ENCODE measurements at places on chromosomes 5 and 9.

DNA sequence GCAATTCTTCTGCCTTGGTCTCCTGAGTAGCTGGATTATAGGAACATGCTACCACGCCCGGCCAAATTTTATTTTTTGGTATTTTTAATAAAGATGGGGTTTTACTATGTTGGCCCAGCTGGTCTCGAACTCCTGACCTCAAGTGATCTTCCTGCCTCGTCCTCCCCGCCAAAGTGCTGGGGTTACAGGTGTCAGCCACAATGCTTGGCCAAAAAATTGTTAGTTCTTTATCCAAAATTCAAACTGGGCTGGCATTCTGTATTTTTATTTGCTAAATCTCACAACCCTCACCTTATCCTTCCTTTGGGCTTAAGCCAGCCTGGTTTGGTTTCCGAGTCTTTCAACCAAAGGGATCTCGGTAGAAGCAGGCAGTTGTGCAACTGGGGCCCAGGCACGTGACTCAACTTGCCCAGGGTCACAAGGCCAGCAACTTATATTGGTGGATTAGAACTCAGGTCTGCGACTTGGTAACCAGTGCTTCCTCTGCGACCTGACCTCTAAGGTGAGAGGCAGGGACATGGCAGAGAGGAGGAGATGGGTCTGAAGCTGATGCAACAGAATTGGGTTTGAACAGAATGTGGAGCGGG is 26.5 kb upstream of the BOD1 start:
- no peak for DNase-seq

DNA sequence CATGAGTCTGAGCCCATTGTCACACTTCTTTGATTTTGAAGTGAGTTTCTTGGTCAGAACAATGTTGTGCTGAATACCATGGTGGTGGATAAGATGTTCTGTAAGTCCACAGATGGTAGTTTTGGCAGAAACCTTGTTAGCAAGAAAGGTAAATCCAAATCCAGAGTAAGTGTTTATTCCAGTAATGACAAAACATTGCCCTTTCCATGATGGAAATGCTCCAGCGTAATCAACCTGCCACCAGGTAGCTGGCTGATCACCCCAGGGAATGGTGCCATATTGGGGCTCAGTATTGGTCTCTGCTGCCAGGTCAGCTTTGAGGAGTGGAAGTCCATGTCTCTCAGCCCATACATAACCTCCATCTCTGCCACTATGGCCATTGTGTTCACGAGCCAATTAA is 54.7 kb upstream of the DAPK1 start:
- DNase-seq = no peak

DNA sequence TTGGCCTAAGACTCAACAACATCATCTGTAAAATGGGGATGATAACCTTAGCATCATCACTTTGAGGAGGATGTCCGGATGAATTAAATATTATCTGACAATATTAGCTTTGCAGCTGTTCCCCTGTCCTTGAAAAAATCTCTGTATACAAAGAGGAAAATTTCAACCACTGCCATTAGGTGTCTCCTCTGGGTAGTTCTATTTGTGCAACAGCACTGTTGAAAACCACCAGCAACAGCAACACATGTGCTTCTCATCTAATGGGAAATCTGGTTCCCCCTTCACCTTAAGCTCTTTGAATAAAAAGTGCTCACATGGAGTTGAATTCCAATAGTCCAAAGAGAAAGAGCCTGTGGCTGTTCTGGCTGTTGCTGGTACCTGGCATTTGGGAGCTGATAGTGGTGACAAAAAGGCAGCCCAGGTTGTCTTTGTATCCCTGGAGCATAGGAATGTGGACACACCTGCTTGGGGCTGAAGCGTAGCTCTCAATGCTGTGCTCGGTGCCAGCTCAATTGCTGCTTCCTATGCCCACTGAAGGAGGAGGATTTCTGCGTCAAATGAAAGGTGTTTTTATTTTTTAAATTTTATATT is 322.1 kb upstream of the MSX2 start:
- no peak for DNase-seq

GRCh38 chr9:19464061-19464763 is 55.4 kb downstream of the ACER2 start:
- no peak for DNase-seq

- no peak for DNase-seq
These were observed 75.7 kb upstream of the OR2K2 start for GRCh38 chr9:111405701-111406100.

GRCh38 chr9:91734371-91734981 is 215.6 kb downstream of the ROR2 start:
- peak; percentile 71 for DNase-seq

- no peak for DNase-seq
These were observed 91.3 kb downstream of the DOCK2 start for GRCh38 chr5:169728418-169728817.

GRCh38 chr5:65828022-65828896 is 98.1 kb upstream of the ERBIN start:
- no peak for DNase-seq

- DNase-seq = no peak
These were observed 1.6 kb downstream of the DEPDC1B start for GRCh38 chr5:60698336-60698735.

DNA sequence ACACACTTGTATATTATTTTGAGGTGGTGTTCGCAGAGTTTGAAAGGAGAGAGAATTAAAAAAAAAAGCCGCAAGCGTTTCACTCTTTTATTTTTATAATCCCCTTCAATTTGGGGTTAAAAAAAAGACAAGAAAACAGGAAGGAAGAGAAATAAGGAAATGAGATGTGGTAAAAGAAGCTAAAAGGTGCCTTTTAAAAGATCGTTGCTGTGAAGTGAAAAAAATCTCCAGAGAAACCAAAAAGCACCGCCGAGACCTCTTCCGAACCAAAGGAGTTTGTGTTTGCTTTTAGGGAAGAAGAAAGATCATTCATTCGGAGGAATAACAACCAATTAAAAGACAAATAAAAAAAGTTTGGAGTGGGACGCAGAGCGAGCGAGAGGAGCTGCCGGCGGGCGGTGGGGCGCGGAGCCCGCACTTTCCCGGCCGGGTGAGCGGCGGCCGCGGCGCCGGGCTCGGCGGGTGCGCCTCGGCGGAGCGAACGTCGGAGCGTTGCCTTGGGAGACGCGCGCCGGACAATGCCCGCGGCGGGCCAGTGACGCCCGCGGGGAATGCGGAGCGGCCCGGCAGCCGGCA is 355 bp downstream of the TLE4 start:
- DNase-seq = peak; percentile 14

DNA sequence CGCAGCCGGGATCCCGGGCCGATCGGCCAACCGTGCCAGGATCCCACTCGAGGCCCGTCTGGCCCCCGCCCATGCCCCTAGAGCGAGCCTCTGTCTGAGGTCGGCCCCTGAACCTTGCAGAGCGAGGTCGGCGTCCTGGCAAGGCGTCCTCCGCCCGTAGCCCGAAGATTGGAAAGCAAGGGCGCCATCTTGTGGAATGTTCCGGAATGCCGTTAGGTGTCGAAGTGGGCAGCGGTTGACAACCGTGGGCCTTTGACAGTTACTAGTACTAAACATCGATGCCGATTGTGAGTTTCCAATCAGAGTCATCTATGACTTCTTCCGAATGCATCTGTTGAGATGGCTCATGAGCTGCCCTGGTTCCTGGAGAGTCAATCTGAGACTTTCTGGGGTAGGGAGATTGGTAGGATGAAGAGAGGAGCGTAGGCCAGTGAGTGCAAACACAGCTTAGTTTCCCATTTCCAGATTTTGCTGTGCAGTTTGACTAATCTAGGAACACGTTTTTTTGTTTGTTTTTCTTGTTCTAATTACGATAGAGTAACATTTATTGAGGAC is 923 bp upstream of the PLK2 start:
- peak; percentile 95 for DNase-seq

DNA sequence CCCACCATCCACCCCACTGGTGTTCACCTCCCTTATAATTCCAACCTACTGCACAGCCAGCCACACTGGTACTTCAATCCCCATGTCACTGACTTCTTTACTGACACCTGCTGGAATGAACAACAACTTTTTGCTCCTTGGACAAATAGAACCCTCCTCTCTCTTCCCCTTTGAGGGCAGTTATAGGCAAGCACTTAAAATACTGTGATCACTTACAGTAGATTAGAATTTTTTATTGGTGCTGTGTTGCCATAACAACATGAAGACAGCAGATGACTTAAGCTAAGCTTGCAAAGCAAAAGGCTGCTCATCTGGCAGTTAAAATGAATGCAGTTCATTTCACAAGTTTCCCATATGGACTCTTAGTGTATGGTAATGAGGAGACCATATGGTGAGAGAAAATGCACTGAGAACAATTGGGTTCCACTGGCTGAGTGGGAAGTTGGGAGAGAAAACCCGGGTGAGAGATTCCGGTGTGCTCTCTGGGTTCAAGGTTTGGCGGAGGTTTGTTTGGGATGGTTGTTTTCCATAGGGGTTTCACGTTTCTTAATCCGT is 374.3 kb downstream of the EBF1 start:
- DNase-seq = no peak

GRCh38 chr5:118679264-118679940 is 308.9 kb downstream of the DTWD2 start:
- no peak for DNase-seq

GRCh38 chr9:110214090-110214489 is 6.1 kb upstream of the C9orf152 start:
- no peak for DNase-seq

- DNase-seq = no peak
These were observed 516 bp downstream of the MAST4 start for GRCh38 chr5:66596636-66597182.

GRCh38 chr5:171595401-171595800 is 176.0 kb downstream of the FGF18 start:
- no peak for DNase-seq

DNA sequence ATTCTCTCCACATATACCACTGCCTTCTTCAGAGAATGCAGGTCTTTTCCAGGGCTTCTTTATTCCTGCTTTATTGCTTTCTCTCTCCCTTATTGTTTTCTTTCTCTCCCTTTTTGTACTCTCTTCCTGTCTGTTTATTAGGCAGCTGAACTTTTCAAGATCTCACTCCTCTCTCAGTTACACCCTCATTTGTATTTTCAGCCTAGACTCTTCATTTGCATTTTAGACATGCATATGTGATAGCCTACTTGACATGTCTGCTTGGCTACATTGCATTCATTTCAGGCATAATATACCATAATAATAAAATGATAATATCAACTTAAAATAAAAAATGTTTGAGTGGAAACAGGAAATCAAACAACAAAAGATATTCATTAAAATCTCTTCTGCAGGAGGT is 377.9 kb upstream of the TNC start:
- no peak for DNase-seq

- DNase-seq = no peak
These were observed 11.8 kb downstream of the RMI1 start for GRCh38 chr9:83992407-83992806.

DNA sequence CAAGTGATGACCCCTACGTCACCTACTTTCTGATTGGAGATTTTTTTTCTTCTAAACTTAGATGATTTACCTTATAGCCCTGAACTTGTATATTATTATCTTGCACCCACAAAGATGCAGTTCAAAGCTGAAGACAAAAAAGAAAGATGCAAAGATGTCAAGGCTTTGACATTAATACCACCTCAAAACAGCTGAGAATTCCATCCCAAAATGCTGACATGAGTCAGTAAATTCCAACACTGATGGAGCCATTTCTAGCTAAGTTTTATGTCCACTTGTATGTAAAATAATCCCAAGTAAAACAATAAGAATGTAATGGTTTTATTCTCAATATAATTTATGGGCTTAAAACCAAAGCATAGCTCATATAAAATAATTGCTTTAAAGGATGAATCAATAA is 91.5 kb upstream of the CDH9 start:
- no peak for DNase-seq

GRCh38 chr5:1791176-1791575 is 8.5 kb downstream of the MRPL36 start:
- no peak for DNase-seq

- no peak for DNase-seq
These were observed 60.6 kb downstream of the AUH start for GRCh38 chr9:91301161-91301560.

DNA sequence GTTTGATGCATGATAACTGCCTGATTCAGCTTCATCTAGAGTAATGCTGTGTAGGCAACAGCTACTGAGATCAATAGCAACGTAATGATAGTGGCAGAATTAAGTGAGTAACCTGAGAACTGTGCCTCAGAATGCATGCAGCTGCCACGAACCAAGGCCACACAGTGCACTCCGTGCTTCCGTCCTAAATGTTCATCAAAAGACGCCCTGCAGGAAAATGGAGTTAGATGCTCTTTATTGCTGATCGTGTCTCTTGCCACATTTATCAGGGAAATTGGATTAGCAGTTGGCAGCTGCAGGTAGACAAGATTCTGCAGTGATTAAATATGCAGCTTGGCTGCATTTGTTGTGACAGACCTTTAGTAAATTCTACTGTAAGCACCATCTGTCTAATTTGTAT is 107.7 kb upstream of the TLX3 start:
- no peak for DNase-seq

DNA sequence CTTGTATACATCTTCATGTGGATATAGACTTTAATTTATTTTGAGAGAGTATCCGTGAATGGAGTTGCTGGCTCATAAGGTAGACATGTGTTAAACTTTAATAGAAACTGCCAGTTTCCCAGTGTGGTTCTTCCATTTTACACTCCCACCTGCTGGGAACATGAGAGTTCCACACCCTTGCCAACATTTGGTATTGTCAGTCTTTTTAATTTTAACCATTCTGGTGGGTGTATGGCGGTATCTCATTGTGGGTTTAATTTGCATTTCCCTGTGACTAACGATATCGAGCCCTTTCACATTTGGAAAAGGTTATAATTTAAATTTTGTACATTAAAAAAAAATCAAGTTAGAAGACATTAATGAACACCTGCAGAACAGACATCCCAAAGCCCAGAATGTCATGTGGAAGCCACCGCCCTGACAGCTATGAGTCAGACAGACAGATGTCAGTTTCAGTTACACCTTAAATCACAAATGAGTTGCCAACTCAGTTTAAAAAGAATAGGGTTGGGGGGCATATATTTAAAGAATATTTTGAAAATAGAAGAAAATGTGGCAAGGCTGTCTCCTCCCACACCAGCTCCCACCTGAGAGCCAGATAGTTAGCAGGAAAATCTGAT is 36.9 kb downstream of the ANKRD33B start:
- peak; percentile 64 for DNase-seq

DNA sequence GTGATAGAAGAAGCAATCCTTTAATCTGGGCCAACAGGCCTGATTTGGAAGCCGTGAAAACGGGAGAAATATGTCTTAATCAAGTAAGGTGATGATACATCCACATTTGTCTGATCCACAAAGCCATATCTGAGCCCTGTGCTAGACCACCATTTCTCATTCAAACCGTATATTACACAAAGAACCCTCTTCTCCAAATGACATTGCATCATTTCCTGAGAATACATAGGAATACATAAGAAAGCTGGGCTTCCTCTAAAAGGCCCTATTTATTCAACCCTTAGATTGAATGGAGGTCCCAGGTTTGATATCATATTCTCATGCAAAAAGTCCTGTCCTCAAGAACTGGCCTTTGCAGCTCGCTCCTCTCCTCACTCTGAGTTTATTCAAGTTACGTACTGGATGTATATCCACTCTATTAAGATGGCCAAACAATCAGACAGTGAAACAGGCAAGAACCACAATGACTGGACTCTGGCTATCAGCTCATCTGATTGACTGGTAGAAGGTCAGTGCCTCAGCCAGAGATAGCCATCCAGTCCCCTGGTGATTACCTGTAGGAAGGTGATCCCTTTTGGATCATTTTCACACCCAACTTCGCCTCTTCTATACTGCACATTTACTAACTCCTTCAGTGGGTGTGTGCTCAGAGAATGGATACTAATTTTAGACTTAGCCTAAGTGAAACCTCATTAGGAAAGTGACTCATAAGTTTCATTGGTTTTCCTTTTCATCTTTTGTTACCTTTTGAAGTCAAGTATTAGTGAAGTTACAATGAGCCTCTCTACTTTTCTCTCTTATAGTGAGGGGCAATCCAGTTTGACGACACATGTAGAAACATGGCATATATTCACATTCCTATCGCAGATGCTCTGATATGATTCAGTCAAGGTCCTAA is 167.6 kb upstream of the WWC1 start:
- DNase-seq = no peak
